ENCODE measurements at places on chromosomes 7 and 10.
A peak's percentile ranks its signal among the peaks of the same experiment; 100 is the strongest.

DNA sequence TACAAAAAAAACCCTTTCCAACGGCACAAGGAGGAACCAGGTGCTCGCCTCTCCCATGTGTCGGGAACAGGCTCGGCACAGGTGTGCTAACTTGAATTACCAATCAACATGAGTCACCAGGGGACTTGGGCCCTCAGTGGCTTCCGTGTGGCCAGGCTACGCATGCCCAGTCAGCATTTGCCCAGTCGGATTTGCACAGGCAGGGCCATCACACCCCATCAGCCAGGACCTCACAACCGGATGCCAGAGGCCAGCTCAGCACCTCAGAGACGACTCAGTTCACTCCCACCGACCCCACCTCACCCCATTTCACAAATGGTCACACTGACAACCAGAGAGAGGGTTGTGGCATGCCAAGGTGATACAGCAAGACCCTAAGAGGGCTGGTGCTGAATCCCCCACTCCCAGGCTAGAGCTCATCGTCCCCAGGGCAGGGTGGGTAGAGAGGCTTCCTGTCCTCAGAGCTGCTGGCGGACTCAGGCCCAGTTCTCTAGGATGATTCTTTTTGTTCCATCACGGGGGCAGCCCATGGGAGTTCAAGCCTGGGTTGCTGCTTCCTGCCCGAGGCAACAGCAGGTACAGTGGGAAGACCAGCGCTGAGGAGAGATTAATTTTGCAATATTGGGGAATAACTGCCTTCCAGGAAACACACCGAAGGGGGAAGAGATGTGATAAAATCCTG is 13.6 kb downstream of the ANXA11 start:
- DNase-seq, result peak; percentile 60

DNA sequence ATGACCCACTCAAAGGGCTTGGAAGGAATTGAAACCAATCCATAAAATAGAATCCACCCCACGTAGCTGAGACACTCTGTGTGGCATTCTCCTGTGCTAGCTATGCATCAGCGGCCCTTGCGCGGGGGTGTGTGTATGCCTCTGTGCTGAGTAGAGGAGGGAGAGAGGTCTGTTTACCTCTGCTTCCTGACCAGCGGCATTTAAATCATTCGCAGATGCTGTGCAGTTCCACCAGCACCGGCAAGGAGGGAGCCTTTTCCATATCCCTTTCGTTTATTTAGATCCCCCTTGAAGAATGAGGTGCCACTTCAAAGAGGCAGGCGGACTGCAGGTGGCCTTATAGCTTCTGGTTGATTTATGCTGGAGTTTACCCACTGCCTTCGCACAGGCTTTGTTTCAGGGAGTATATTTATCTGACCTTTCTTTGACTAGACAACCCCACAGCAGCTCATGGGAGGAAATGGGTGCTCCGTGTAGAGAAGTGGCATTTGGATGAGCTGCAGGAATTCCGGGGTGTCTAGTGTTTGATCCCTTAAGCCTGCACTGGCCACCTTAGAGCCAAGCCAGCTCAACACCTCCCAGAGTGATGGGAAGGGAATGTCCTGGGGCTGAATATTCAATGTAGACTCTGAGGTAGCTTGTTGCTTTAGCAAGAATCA is 11.4 kb downstream of the C10orf53 start:
- no peak for DNase-seq

- no peak for DNase-seq
Observed at GRCh38 chr7:23607130-23607529, 9.9 kb downstream of the CCDC126 start.

DNA sequence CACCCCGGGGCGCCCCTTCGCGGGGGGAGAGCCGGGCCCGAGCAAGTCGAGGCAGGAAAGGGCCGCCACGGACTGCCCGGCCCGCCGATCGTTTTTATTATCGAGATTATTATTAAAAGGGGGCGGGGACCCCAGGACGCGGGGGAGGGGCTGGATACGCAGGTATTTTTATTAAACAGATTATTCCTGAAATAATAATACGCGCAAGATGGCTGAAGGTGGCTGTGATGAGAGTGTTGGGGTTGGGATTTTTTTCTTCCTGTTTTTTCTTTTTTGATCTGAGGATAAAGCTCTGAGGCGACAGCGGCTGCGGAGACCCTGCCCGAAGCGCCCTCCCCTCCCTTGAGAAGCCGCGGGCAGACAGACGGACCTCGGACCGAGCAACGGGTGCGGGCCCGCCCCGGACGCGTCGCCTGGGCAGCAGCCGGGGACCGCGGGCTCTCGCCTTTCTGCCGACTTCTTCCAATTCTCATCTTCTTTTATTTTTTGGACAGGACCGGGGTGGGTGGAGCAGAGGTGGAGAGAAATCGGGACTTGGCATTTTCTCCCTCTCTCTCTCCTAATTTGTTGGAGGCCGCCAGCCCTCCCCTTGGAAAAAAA is 1.4 kb upstream of the TRIM8 start:
- DNase-seq, result peak; percentile 69

GRCh38 chr10:34580643-34581042 is 234.5 kb downstream of the PARD3 start:
- DNase-seq, result no peak

- DNase-seq, result no peak
Observed at GRCh38 chr7:51647931-51648351, 331.3 kb upstream of the COBL start.

DNA sequence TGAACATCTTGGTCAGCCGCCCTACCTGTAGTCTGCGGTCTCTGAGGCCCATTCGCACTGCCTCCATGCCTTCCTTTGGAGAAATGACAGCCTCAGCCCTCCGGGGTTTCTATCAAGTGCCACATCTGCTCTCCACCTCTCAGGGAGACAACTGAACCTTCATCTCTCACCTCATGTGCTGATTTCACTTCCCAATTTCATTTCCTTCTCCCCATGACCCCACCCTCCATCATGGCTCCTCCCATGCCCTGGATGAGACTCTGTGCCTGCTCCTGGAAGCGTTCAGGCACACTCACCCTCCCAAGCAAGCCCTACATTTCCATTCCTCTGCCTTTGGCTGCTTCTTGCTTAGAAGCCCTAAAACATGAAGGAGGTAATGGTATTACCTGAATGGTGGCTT is 7.8 kb upstream of the SCD start:
- no peak for DNase-seq

- no peak for DNase-seq
Observed at GRCh38 chr7:17325364-17325763, 26.9 kb downstream of the AHR start.

DNA sequence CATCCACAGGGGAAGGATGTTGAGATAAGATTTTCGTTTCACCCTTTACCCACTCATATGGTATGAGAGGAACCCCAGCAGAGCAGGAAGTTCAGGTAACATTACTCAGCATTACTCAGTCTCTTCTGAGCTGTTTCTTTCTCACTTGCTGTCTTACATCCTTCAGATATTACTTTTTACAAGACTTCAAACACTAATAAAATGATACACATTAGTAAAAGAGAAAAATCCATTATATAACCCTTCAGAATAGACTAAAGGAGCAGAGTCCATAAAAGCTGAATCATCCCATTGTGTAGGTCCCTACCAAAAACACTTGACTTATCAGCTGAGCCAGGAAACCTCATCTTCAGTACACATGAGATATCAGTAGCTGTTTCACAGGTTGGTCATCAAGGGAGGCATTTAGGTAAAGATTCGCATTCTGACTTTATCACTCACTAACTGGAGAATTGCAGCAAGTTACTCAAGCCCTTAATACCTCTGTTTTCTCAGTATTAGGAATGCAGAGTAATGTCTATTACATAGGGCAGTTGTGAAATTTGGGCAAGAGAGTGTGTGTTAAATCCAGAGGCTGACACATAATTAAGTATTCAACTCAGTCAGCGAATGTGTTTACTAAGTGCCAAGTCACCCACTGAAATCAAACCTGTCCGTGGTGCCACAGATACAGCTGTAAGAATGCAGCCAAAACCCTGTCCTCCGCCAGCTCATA is 44.7 kb downstream of the KLF6 start:
- DNase-seq, result no peak

GRCh38 chr7:98855610-98856422 is 14.0 kb downstream of the TMEM130 start:
- DNase-seq, result no peak

DNA sequence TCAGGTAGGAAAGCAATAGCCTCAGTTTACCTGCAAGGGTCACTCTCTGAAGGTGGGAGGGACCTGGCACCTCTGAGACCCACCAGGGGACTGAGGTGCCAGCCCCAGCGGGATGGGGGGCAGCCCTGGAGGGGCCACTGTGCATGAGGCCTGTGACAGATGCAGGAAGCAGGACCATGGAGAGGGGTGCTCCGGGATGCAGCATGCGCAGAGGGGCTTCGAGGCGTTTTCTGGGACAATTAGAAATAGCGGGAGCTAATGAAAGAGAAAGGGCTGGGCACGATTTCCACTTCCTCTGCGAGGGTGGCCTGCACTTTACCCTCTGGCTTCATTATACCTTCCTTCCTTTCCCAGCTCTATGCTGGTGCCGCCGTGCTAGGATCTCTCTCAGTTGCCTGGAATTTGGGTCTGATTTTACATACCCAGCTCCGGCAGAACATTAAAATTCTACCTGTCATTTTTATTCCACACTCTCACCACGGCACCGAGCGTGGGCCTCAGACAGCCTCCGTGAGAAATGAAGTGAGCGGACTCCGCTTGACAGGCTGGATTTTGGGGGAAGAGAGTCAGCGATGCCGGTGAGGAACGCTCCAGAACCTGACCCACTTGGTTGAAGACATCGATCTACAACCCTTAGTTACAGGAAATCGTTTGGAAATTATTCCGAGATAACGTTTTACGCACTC is 333.9 kb upstream of the PFKP start:
- DNase-seq, result no peak

- DNase-seq, result no peak
Observed at GRCh38 chr7:138325434-138325833, 134.6 kb upstream of the TRIM24 start.

GRCh38 chr10:580778-581177 is 108.7 kb downstream of the DIP2C start:
- no peak for DNase-seq

- no peak for DNase-seq
Observed at GRCh38 chr7:2452074-2452507, 24.1 kb downstream of the GRIFIN start.

DNA sequence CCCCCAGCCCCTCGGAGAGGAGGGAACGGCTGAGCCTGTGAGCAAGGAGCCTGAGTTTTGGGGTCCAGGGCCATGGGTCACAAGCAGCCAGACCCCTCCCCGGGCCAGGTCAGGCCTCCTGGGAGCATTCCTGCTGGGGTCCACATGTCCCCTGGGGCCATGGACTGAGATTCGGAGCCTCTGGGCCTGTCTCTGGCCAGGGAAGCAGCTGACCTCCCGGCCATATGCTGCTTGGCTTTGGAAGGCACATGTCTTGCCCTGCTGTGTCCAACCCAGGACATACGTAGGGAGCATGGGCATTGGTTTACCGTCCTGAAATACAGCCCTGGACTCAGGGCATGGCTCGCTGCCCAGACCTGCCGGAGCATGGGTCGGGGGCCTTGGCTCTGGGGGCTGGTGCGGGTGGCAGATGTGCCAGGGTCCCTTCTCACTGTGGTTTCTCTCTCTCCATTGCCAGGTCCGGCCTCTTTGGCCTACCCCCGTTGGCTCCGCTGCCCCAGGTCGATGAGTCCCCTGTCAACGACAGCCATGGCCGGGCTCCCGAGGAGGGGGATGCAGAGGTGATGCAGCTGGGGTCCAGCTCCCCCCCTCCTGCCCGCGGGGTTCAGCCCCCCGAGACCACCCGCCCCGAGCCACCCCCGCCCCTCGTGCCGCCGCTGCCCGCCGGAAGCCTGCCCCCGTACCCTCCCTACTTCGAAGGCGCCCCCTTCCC is 7.3 kb downstream of the PWWP2B start:
- DNase-seq, result no peak

DNA sequence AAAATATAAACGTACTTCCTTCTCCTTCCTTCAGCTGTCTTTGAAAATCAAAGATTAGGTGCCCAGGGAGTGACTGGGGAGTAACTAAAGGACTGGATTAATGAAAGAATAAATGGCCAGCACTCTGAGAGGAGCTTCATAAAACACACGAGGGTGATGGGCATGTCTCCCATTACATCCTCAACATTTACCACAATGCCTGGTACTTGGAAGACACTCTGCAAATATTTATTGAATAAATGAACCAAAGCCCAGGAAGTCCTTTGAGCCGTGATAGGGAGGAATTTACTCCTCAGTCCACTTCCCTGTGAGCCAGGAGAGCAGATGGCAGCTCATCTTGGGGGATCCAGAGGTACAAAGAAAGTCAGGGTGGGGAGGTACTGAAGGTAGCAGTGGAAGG is 96.3 kb downstream of the RAB11FIP2 start:
- no peak for DNase-seq

DNA sequence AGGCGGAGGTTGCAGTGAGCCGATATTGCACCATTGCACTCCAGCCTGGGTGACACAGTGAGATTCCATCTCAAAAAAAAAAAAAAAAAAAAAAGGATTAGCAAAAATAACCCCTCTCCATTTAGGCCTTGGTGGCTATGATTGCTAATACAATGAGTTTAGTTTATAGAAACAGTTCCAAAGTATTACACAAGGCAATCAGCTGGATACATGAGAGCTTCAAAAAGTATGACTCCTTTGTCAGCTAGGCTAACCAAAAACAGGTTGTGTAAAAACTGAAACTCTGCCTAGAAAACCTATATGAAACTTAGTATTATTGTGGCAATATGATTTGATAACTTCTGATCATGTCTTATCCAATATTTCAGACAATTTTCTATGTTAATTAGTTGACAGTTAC is 57.2 kb downstream of the SUGCT start:
- no peak for DNase-seq

DNA sequence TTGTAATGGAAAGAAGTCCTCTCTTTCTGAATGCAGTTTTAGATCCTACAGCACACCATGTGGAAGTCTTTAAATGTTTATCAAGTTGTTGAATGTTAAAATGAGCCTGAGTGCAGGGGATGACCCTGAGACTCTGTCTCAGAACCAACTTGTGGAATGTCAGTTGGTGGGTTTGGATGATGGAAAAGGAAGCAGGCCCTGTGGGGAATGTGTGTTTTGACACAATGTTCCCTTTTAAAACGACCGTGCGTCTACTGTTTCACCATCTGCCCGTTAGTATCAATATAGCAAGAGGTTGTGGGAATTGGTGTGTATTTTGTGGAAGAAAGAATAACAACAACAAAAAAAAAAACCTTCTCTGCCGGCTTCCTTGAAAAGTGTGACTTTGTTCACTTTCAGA is 8.3 kb downstream of the DYNC1I1 start:
- no peak for DNase-seq

- DNase-seq, result no peak
Observed at GRCh38 chr7:156140447-156140846, 328.2 kb upstream of the SHH start.

- no peak for DNase-seq
Observed at GRCh38 chr10:26211781-26212444, 4.7 kb upstream of the GAD2 start.

DNA sequence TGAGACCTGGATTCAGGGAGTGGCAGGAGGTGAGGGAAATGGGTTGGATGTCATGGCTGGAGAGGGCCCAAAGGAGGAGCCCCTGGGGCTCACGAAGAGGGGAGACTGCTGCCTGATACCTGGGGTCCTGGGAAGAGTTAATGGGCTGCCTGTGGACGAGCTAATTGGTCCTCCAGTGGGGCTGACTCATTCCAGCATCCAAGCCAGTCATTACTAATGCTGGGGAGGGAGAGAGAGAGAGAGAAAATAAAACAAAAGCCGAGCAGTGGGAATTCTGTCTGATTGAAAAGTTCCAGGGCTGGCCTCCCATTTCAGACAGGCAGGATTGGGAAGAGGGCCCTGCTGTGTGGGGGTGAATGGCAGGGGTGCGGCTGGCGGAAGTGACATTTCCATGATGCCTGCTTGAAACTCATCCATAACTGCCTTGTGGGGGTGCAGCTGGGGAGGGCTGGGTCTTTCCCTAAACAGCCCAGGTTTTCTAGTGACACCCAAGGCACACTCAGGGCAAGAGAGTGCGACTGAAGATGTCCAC is 297.8 kb downstream of the RPS24 start:
- DNase-seq, result peak; percentile 9

Measured in activated CD8-positive, alpha-beta memory T cell treated with anti-CD3 and anti-CD28 coated beads, Interleukin-2, amount 10 ng/mL, durations not matched to agents 7 days and 5 days (primary cell).